ENCODE measurements at places on chromosomes 11 and 22. TPM values are rescaled to one million over a fixed set of nuclear protein-coding genes. Genes with fewer than 3 reads are reported as not detected.
A peak's percentile ranks its signal among the peaks of the same experiment; 100 is the strongest.

Gene TCIRG1
- total RNA-seq: 39.5 TPM

GRCh38 chr11:121904148-121904547 lies 211.9 kb downstream of the BLID start:
- DNase-seq: no peak

DNA sequence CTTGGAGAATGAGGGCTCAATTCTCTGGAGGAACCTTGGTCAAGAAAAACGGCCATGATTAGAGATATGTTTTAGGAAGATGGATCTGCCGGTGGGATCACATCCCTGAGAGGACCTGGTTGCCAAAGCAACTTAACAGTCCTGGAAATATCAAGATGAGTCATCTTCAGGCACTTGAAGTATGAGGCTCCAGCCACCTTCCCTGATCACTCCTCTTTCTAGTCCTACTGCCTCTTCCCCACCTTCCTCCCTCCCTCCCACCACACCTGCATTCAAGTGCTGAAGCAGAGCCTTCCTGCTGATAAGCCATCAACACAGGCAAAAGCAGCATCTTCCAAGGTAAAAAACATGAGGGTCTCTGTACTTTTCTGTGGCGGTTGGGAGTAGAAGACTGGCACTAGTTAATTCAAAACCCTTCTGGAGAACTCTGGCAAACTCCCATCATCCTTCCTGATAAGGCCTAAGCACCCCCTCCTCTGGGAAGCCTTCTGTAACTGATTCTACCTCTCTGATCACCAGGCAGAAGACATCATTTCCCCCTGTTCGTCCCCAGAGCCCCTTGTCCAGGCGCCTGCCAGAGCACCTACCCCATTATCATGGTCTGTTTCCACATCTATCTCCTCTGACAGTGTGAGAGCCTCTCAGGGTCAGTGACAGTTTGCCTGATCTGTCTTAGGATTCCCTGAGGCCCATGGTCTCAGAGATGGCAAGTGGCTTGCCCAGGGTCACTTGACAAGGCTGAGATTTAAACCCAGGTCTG lies 79.8 kb downstream of the CLPB start:
- no peak for DNase-seq

Gene CBLIF
- total RNA-seq: not detected

DNA sequence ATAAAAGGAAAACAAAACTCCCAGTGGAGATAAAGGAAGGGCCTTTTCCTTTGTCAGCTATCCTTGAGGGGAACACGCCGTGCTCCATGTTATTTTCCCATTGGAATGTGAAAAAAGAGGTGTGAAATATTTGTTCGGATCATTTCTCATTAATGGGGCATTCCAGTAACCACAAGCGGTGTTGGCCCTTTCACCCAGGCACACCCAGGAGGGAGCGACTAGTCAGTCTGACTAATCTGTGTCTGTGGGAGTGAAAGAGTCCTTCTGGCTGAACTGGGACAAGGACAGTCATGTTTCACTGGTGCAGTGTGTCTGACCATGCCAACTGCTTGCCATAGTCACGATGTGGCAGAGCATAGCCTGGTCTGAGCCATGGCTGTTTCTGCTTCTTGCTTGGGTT lies 13.0 kb upstream of the MYEOV start:
- DNase-seq: no peak

- no peak for DNase-seq
Measured at GRCh38 chr11:110972640-110973039, 260.4 kb upstream of the ARHGAP20 start.

Gene PLAAT4
- total RNA-seq: 11.3 TPM

DNA sequence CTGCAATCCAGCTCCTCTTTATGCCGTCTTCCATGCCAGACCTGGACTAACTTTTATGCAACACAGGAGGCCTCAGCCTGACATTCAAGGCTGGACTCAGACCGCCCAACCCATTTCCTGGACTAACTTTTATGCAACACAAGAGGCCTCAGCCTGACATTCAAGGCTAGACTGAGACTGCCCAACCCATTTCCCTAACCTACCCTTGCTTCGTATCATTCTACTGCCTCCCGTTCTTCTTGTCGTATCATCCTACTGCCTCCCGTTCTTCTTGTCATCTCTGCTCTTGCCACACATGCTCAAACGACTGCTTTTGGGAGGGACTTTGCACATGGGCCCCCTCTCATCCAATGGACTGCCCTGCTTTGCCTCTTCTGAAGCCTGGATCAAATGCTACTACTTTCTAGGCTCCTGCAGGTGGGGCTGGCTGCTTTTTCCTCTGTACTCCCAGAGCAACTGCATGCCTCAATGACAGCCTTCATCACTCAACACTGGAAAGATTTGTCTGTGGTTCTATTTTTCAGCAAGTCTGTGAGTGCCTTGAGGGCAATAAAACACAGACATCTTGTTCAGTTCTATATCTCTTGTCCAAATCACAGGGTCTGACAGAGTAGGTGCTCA lies 7.8 kb downstream of the TBC1D10A start:
- no peak for DNase-seq

DNA sequence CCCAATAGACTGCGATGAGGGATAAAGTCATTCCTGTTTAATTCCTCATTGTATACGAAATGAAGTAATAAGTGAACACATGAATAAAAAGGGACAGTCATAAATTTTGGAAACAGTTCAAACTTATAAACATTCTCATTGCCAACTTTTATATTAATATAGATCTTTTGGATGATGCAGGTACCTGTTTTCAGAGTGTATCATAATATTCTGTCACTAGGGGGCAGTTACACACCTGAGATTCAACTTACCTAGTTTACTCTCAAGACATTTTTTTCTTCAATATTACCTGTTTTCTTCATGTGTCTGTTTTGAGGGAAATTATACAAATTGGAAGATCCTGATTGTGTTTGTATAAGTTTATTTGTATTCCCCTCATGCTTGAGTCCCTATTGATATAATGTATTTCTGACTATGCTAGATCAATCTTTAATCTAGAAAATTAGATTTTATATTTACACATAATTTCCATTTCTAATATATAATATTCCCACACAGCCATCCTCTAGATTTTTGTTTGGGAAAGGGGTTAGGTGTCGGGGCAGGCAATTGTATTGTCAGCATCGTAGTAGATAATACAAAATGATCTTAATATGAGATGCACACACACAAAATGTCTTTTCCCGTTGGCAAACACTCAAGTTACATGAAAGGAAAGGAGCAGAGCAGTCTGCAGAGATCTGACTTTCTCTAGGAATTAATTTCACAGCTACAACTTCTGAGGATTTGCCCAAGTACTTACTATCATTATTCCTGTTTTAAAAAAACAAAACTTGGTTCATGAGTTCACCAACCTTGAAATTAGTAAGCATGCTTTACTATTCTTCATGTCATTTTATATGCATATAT lies 18.4 kb downstream of the FDX1 start:
- no peak for DNase-seq

Gene DDT
- total RNA-seq: 122 TPM

DNA sequence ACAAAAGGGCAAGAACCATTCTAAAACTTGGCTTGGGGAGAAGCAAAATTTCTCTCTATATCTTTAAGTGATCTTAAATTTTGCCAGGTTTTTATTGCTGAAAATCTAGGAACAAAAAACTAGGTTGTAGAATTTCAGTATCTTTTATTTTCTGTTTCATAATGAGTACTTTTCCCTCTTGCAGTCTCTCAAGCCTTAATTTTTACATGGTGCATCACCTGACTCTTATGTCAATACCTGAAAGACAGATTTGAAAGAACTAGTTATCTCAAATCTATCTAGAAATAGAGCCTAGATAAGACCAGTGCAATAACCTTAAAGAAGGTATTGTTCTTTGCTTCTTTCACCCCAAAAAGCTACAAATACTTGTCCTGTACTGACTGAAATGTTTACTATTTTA lies 122.1 kb downstream of the TRIM44 start:
- DNase-seq: no peak

- no peak for DNase-seq
Measured at GRCh38 chr11:25734591-25735211, 597.2 kb upstream of the ANO3 start.

GRCh38 chr11:29713831-29714320 lies 303.0 kb downstream of the KCNA4 start:
- DNase-seq: no peak

Gene PGA4
- 3.0 TPM for total RNA-seq

DNA sequence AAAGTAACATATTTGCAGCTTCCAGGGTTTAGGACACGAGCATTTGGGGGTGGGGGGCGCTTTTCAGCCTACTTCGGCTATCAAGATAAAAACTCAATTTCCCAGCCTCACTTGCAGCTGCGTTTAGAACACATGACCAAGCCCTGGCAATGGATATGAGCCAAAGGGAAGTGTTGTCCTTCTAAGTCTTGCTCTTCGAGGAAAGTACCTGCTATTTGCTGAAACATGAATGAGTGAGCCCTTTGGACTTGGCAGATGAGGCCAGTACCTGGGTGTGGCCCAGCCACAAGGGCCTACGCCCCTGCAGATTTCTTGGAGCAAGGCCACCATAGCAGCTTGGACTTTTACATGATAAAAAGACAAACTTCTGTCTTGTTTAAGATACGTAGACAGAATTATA lies 60.2 kb upstream of the SORL1 start:
- peak; percentile 31 for DNase-seq

Gene RAG2
- not detected for total RNA-seq

DNA sequence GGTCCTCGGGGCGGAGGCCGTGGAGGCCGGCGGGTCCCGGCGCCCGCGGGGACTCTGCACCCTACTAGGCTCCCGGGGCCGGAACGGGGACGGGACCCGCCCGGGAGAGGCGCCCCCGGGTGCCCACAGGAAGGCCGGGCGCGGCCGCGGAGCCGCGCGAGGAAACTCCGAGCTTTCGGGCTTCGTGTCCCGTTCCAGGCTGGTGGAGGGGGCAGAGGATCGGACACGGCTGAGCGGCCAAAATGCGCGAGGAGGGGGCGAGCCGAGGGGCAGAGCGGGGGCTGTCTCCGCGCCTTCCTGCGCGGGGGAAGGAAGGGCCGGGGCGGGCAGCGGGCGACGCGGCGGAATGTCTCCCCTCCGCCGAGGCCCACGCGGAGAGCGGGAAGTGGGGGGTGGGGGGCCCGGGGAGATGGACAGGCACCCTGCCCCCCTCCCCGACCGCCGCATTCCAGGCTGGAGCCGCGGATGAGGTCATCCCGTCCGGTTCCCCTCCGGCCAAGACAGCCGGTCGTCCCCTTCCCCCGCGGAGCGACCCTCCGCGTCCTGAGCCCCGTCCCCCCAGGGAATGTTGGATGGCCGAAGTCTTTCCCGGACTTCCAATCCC lies 430 bp downstream of the CDC42EP1 start:
- peak; percentile 80 for DNase-seq

Gene CD3D
- 0.86 TPM for total RNA-seq

Gene HDHD5
- total RNA-seq: 36.0 TPM

DNA sequence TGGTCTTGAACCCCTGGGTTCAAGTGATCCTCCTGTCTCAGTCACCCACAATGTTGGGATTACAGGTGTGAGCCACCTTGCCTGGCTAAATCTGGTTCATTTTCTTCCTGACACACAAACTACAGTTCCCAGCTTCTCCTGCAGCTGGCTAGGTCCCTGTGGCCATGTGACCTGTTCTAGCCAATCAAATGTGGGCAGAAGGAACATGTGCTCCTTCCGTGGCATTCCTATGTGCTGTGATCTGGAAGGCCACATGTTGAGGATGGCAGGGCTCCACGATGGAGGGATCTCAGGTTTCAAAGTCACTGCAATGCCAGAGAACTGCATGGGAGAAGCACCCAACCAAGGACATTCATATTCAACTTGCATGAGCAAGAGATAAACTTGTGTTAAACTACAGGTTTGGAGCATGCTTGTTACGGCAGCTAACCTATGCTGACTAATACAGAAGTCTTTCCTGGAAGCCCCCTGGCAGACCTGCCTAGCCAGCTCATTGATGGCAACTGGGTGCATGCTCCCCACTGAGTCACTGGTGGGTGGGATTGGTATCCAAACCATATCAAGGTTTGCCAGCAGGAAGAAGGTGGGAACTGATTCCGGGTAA lies 86.0 kb downstream of the RPS6KA4 start:
- DNase-seq: no peak

Gene LARGE2
- 0.50 TPM for total RNA-seq

GRCh38 chr11:112965656-112966055 lies 4.4 kb downstream of the NCAM1 start:
- no peak for DNase-seq

DNA sequence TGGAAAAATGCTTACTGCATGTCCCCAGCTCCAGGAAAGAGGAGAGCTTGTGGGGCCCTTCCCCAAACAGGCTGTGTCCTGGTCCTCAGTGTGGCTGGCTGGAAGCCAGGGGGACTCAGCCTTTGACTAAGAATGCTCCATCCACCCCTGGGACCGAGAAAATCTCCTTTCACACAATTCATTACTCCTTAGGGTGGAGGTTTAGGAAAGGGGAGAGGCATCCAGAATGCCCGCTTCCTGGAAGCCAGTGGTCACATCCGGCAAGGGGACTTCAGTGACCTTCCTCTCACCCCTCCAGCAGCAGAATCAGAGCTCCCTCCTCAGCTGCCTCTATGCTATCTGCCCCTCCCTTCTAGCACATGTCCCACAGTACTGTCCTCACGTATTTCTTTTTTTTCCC lies 21.9 kb downstream of the ATG16L2 start:
- DNase-seq: peak; percentile 87

GRCh38 chr11:34313099-34313517 lies 44.7 kb downstream of the ABTB2 start:
- no peak for DNase-seq

DNA sequence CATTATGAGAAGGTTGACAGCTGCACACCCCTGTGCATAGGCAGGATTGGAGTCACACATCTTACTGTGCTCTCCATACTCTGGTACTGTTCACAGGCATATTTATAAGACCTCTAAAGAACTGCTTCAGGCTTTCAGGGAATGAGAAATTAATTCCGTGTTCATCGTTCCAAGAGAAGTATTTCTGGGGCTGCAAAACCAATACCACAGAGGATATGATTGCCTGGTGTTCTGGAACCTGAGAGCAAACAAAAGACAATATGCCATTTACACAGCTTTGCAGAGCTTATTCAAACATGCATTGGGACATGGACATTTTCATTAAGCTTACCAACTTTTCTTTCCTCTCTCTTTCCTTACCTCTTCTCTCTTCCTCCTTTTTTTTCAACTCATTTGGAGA lies 388.7 kb downstream of the NTM start:
- DNase-seq: no peak

Gene CARD18
- total RNA-seq: not detected

DNA sequence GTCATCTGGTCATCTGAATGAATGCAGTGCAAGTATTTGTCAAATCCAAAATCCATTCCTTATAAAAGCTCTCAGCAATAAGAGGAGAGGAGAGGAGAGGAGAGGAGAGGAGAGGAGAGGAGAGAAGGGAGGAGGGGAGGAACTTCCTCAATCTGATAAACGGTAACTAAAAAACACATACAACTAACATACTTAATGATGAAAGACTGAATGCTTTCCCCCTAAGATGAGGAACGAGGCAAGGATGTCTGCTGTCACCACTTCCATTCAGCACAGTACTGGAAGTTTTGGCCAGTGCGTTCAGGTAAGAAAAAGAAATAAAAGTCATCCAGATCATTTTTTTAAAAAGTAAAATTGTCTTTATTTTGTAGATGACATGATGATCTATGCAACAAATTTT lies 80.4 kb downstream of the CD82 start:
- no peak for DNase-seq

Measured in left cardiac atrium (tissue), 4 donors.